ENCODE measurements at places on chromosomes 5 and 9.

- DNase-seq = peak; percentile 35
Observed at GRCh38 chr9:130461218-130461630, 16.5 kb downstream of the ASS1 start.

DNA sequence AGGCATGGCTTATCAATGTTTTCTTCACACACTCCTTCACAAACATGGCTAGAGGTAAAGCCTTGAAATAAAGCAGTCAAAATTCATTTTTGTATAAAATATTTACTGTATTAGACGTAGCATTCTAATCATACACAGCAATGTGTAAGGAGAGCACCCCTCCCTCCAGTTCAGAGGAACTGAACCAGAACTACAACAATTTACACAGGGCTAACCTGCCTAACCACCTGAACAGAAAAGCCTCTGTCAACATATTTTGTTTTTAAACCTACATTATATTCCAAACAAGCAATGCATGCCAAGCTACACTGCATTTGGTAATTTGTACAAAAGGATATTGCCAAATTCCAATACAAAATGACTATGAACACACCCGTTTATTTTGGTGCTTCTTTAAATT is 41.6 kb downstream of the MLLT3 start:
- DNase-seq = no peak

GRCh38 chr9:90296539-90296938 is 346.1 kb downstream of the DIRAS2 start:
- no peak for DNase-seq

GRCh38 chr9:86672966-86673365 is 274.3 kb downstream of the GAS1 start:
- no peak for DNase-seq

All from NCI-H774 (cell line).